ENCODE measurements at places on chromosomes 1 and 21.

DNA sequence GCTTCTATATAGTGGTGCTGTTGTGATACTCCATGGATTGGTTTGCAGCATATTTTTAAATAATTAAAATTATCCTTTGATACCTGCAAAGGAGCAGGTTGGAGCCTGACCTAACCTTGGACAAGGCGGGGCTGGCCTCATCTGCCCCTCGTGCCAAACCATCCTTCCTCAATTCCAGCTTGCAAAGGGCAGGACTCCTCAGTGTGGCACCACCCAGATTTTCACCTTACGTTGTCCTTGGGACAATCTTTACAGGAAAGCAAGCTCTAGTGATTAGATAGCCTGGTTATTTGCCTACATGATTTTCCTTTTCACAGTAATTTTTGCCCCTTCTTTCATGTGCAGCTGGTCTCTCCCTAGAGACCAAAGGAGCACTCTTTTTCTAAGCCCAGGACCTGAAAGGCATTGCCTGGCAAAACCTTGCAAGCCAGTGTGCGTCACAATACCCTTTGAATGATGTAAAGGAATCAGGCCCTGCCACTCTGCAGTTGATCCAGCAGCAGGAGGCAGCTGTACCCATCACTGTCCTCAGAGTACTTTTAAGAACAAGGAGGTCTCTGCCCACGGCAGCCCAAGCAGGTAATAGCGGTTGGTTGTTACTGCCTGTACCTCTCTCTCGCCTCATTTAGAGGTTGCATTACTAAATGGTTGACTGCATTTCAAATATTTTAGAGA lies 99.4 kb downstream of the ADSS2 start:
- DNase-seq: no peak

GRCh38 chr1:107623431-107623830 lies 341.5 kb downstream of the VAV3 start:
- DNase-seq: no peak

GRCh38 chr1:72075425-72075824 lies 206.9 kb downstream of the NEGR1 start:
- DNase-seq: no peak

- no peak for DNase-seq
Observed at GRCh38 chr1:51283979-51284378, 46.4 kb downstream of the TTC39A start.

DNA sequence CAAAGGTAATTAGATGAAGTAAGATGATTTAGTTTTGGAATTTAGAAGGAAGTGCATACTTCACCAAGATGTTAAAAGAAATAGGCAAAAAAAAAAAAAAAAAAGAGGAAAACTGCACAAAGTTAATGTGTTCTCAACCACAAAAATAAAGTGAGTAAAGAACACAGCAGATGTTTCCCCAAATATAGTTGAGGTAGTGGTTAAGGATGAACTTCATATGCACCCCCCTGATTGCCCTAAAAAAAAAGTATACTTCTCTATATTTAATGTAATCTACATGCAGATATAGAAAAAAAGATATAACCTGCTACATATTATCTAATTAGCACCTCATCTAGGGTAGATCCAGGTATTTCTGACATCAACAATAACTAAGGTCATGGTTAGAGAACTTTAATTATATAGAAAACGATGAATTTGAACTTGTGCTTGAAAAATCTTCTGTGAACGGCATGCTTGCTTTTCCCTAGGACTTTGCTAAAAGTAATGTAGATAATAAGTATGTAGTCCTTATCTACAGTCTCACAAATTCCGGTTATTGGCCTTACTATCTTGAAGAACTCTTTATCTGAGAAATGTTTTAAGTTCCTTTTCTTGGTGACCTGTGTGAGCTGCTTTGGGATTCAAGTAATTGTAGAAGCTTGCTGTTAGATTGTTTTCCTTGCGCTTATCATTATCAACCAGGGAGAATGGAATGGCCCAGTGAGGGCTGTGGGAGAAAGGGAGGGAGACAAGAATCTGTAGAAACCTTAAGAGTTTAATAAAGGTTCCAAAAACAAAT lies 70.1 kb upstream of the LRRC7 start:
- no peak for DNase-seq

GRCh38 chr1:3384407-3384806 lies 70.1 kb upstream of the ARHGEF16 start:
- no peak for DNase-seq

- DNase-seq: no peak
Observed at GRCh38 chr1:199081739-199082138, 442.9 kb downstream of the PTPRC start.

DNA sequence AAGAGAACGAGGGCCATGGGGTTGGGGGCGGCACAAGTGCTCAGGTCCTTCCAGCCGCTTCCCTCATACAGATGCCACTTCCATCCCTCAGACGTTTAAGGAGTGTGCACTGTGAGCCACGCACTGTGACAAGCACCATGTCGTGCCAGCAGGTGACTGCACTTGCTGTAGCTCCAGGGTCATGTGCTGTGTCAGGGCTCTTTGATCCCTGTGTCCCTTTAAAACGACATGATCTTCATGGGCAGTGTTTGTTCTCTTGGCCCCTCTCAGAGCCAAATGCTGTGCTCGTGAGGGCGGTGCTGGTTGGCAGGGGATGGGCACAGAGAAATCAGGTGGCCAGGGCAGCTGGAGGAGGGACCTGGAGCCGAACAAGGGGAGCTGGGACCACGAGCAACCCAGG lies 19.9 kb downstream of the IL10RB start:
- DNase-seq: no peak

DNA sequence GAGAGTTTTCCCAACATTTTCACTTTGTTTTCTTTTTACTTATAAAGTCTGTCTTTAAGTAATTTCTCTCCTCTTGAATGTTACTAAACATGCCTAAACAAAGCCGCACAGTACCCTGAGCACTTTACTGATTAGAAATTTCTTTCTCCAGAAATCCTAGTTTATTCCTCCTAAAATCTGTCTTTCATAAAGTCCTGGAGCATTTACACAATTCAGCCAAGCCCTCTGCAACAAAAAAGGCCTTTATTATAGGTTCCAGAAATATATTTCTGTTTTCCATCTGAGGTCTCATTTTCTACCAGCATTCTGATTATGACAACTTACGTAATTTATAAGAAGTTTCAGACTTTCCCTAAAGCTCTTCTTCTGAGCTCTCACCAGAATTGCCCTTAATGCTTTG lies 549.5 kb upstream of the OLFM3 start:
- no peak for DNase-seq

DNA sequence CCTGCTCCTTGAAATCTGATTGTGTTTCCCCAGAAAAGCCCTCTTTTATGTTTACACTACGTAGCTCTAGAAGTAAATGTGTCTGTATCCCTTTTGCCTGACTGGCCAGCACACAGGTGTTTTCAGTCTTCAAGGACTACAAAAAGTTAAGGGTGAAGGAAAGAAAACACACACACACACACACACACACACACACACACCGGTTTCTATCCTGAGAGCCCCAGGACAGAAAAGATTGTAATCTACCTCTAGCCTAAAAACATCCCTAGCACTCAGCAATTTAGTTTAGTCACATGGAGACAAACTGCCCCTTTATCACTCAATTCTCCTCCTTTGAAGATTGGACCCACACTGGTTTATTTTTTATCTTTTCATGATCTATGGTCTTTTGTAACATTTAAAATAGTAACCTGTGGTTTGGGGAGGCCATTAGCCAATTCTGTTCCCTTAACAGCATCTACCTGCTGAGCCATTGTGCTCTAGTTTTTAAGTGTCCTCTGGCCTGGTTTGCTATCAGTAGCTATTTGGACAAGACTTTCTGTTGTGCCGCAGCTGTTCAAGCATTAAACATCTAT lies 15.8 kb upstream of the TRIM45 start:
- no peak for DNase-seq

DNA sequence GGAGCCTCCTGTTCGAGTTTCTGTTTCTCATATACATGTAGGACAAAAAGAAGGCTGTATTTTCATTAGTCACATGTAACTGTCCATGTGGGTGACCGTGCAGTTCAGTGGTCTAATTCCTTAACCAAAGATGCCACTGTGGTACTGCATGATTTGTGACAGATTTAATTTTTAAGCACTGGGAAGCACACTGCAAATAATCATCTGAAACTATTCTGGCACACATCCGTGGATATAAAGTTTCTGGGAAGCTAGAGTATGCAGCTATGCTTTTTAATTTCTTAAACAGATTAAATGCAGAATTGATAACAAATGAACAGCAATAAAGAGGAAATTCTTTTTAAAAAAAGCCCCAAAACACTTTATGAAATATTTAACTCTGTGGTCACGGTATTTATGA lies 254.8 kb downstream of the LMO4 start:
- no peak for DNase-seq

DNA sequence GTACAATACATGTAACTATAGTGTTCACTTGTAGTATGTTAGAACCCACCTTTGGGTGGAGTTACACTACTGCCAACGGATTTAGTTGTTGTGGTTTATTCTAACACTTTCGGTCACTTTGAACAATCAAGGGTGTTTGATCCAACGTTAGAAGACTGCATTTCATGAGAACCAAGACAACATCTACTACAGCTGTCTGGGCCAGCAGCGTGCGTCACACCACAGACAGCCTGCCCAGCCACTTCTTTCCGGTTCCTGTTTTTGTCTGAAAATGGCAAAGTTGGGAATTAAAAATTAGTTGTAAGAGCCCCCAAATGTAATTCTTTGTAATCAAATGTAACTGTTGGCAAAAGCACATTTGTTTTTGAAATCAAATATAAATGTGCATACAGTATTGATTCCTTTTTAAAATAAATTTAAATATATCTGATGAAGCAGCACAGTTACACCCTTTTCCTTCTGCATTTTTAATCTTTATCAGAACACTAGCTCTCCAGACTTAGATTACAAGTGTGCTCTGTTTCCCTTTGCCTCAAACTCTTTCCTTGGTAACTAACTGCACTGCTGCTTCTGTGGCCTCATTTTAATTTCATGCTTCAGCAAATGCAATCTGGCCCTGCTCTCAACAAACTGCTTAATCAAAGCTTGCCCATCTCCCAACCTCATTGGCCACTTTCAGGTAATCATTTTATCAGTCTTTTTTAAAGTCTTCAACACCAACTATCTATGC lies 86.6 kb upstream of the DPH5 start:
- DNase-seq: no peak

DNA sequence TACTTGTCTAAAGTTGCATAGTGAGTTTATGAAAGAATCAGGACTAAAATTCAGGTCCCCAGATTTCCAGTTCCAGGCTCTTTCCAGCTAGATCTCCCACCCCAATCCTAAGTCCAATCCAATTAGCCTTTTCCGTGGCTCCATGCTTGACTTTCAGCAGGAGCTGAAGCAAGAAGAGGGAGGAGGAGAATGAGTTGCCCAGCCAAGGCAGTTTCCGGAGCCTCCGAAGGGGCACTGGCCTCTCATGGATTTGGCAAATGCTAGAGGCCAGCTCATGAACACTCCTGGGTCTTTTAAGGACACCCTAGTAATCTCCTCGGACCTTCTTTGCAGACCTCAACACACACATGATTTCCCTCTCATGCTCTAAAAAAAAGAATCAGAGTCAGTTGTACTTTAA lies 10.5 kb upstream of the LRRC52 start:
- DNase-seq: no peak

DNA sequence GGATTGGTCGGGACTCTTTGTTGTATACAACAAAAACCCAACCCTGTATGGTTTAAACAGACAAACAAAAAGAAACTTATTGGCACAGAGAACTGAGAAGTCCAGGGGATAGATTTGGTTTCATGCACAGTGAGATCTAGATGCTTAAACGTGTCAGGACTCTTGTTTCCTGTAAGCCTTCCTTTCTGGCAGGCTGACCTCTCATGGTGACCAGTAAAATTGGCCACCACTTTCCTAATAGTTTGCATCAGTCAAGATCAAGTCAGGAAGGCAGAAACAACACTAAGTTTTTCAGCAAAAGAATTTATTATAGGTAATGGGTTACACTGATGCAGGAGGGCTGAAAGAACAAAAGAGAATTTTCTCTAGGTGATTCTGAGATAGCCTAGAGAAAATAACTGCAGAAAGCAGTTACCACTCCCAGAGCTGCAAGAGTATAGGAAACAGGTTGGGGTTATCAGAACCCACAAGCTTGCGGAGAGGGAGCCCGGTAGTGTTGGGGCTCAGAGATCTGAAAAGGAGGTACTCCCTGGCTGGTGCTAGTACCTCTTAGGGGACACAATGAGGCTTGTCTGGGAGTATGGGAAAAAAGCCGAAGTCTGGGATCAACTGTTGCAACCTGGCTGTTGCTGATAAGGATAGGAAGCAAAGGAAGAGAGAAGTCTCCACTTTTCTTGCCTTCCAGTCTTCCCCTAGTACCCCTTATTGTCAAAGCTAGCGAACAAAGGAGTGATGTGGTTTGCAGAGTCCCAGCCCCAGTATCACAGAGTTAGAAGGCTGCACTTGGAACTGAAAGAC lies 21.4 kb downstream of the CITED4 start:
- no peak for DNase-seq

DNA sequence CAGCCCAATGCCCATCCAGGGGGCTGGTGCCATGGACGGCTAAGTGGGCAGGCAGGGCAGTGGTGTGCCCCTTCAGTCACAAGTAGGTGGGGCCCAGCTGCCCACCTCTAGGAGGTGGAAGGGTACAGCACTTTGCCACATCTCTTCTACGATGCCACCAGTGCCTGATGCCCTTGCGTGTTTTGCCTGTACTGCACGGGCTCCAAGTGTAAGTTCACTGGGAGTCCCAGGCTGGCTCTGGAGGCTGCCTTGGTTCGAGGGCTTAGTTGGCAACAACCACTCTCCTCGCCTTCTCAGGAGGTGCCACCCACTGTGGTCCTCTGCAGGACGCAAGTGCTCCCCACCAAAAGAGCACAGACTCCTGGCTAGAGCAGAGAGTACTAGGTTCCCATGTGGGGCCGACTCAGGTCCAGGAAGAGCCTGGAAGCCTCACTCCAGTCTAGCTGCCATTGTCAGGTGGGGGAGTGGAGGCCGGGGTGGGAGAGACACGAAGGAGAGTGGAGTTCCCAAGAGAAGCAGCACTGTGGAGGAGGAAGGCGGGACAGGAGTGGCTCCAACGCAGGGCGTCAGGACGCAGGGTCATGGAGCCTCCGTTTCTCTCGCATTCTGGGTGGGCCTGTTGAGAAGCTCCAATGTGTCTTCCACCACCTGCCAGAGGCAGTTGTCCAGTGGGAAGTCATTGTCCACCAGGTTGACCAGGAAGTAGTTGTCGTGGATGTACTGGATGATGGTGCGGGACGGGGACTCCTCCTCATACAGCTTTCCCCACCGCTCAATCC lies 15.5 kb downstream of the MTHFR start:
- no peak for DNase-seq

GRCh38 chr21:44551340-44551961 lies at the start of gene KRTAP10-2:
TSS of gene KRTAP10-2 (minus strand) at chr21:44551505. CDS start at chr21:44551458, 47 bp downstream.
- no peak for DNase-seq

- no peak for DNase-seq
Observed at GRCh38 chr1:177311111-177311510, 140.4 kb downstream of the BRINP2 start.

DNA sequence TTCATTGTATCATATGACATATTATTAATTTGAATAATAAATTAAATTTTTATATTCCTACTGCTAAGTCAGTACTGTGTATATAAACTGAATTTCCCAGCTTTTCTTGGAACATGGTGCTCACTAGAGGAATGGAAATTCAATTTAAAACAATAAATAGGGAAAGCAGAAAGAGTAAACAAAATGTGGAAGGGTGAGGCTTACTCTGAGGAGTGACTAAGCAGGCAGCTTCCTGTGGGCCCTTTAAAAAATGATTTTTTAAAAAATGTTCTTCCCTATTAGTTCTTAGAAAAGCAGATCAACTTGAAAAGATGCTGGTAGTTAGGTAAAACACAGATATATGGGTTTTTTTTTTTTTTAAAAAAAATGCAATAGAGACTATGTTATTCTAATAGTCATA lies 49.5 kb upstream of the S1PR1 start:
- no peak for DNase-seq

Data from epithelial cell of prostate (primary cell).